Dermis blood vessel endothelial cell (primary cell): ENCODE measurements at places on chromosomes 5 and 9. TPM values are rescaled to one million over a fixed set of nuclear protein-coding genes. Genes with fewer than 3 reads are reported as not detected.

DNA sequence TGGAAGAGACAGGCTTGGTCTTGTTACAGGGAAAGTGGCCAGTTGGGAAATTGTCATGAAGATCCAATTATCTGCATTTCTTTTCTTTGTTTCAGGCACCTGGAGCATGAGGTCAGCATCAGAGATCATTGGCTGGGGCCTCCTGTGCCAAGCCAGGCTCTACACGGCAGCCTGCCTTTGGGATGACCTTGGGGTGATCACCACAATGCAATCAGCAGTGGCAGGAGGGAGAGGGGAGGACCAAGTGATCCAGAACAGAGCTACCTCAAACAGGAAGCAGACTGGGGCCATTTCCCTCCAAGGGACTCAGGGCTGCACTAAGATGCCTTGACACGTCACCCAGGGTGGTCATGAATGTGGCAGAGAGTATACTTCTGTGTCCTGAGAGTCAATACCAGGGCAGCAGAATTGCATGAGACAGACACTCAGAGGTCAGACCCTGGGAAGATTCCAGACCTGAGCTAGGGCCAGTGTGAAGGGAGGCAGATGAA is 8.9 kb downstream of the SMIM23 start:
- DNase-seq, result no peak

- DNase-seq, result no peak
Observed at GRCh38 chr5:121693864-121694263, 157.8 kb upstream of the FTMT start.

- no peak for DNase-seq
Observed at GRCh38 chr5:153088538-153088937, 401.9 kb upstream of the GRIA1 start.

- DNase-seq, result no peak
Observed at GRCh38 chr5:54259090-54259489, 51.3 kb downstream of the ARL15 start.

DNA sequence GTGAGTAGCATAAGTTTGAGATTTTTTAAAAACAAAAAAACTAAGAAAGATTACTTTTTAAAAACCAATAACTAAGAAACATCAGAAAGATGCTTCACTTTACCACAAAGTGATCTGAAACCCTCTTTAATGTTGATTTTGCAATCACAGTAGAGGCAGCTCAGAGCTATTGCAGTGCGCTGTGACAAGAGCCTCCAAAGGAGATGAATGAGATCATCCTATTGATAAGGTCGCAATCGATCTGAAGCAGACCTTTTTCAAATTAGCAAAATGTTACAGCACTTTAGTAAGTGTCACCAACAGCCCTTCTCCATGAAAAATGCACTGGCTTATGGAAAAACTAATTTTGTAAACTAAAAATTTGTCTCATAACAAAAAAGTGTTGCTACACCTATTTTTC is 284.6 kb upstream of the EFNA5 start:
- no peak for DNase-seq

DNA sequence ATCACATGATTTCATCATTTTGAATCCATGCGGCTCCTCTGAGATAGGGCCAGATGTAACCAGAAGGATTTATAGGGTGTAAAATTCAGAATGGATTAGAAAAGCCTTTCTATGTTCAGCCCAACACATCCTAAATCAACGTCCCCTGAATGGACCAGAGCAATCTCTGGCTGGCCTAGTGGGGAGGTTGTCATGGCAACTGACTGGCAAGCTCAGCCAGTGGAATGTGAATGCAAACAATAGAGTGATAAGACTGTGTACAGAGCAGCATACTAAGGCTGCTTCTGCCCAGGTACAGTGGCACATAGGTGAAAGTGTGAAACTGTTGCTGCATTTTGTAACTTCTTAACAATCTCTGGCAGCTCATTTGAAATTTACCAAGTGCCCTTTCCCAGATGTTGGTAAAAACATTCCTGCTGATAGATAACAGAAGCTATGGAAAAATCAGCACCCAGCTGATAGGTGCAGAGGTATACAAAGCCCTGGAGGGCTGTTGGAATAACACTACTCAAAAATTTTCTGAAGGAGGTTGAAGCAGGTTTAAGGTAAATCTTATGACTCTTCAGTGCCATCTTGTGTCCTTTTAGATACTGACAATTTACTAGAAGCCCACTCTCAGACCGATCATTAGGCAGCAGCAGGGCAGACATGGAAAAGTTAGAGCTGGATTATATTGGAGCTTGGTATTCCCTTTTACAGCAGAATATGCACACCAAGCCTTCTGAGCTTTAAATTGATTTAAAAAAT is 267.2 kb downstream of the RAB3C start:
- DNase-seq, result peak; percentile 66

- peak; percentile 37 for DNase-seq
Observed at GRCh38 chr9:136326061-136326760, 1.1 kb upstream of the GPSM1 start.

DNA sequence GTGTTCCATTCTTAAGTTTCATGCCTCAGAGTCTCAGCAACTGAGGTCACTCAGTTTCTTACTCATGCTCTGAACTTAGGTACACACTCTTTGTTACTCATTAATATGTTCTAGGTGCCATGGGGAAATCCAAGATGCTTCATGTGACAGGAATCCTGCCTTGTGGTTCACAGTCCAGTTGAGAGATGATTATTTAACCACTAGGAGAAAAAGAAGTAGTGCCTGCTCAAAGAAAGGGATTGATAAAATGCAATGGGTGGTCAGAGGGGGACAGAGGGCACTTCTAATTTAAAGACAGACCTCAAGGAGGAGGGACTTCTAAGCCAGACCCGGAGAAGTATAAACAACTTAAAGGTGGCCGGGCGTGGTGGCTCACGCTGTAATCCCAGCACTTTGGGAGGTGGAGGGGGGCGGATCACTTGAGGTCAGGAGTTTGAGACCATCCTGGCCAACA is 69.0 kb downstream of the UGCG start:
- peak; percentile 55 for DNase-seq

DNA sequence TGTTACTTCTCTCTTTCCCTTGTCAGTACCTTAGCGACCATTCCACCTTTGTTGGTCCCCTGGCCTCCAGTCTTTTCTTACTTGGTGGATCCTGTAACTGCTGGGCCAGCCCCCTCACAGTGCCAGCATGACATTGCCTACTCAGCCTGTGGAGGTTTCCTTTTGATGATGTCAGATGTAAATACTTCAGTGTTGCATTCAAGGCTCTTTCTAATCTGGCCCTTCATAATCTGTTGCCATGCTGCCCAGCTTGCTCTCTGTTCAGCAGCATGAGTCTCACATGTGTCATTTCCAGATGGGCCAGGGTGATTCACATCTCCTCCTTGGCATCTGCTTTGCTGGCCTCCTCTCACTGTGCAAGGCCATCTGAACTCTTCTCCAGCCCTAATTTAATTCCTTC is 57.1 kb downstream of the MAST4 start:
- DNase-seq, result peak; percentile 10

ZCCHC9 gene
- 20.7 and 26.4 TPM in 2 replicates for total RNA-seq

- no peak for DNase-seq
Observed at GRCh38 chr9:133830711-133831110, 92.6 kb upstream of the SARDH start.

DNA sequence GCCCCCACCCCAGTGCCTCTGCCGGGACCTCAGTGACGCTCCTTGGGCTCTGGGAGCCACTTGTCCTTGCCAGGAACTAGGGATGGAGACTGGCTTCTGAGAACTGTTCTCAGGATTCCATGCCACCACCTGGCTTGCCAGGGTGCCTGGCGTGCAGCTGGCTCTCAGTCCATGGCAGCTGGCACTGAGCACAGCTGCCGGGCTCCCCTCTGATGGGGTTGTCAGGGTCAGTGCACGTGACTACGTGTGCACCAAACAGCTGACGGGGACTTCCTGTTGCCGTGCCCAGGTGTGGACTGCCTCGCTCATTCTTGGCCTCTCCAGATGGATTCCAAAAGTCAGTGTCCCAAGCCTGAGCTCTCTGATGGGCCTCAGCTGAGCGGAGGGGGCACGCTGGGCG is 9.4 kb downstream of the KCNT1 start:
- no peak for DNase-seq
